ENCODE measurements at places on chromosomes 7 and 10.

DNA sequence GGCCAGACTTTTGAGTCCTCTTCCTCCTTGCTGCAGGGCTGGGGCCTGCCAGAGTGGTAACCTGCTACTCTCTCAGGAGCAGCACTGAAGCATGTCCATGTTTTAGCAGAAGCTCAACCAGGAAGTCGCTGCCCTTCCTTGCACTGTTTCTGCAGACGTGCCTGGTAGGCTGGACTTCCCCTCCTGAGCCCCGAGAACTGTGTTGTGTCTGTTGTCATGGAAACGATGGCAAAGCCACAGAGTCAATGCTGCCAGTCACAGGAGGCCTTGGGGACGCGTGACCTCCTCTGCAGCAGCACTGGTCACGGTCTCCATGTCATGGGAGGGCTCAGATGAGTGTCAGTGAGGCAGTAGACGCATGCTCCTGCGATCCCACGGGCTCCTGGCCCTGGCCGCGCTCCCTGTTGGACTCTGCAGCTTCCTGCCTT is 145.5 kb downstream of the FANK1 start:
- peaks cover 9% of the 10 kb centered on the region for H3K4me1 ChIP-seq
- no peaks in the 10 kb centered on the region for H3K27me3 ChIP-seq
- H3K4me3 ChIP-seq, result no peak overlapping the region
- DNase-seq, result no peak

DNA sequence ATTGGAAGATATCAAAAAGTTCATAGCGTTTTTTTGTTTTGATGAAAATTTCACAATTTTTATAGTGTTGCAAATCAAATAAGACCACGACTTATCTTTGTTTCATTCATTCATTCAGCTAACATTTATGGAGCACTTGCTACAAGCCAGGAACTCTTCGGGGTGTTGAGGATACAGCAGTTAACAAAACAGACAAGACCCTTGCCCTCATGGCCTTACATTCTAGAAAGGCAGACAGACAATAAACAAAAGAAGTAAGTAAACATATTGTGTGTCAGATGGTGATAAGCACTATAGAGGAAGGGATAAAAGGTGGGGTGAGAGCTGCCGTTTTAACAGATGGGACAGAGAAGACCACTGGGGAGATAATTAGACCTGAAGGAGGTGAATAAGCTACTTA is 41.6 kb upstream of the GSAP start:
- no peaks in the 10 kb centered on the region for H3K4me1 ChIP-seq
- no peak overlapping the region for H3K27ac ChIP-seq
- no peaks in the 10 kb centered on the region for H3K36me3 ChIP-seq
- DNase-seq, result no peak
- no peak overlapping the region for H3K4me3 ChIP-seq
- H3K27me3 ChIP-seq, result no peaks in the 10 kb centered on the region

- H3K4me1 ChIP-seq, result no peaks in the 10 kb centered on the region
- H3K27ac ChIP-seq, result no peak overlapping the region
- H3K4me3 ChIP-seq, result no peak overlapping the region
- H3K27me3 ChIP-seq, result no peaks in the 10 kb centered on the region
Measured at GRCh38 chr7:123633553-123633952, 22.1 kb upstream of the LMOD2 start.

DNA sequence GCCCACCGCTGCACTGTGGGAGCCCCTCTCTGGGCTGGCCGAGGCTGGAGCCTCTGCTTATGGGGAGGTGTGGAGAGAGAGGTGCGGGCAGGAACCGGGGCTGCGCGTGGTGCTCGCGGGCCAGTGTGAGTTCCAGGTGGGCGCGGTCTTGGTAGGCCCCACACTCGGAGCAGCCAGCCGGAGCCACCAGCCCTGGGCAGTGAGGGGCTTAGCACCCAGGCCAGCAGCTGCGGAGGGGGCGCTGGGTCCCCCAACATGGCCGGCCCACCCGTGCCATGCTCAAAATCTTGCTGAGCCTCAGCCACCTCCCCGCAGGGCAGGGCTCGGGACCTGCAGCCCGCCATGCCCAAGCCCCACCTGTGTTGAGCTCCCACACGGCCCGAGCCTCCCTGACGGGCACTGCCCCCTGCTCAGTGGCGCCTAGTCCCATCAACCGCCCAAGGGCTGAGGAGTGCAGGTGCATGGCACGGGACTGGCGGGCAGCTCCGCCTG is 856.8 kb upstream of the CELF2 start:
- no peaks in the 10 kb centered on the region for H3K27me3 ChIP-seq
- H3K27ac ChIP-seq, result no peak overlapping the region
- H3K36me3 ChIP-seq, result peaks cover 14% of the 10 kb centered on the region
- DNase-seq, result no peak

DNA sequence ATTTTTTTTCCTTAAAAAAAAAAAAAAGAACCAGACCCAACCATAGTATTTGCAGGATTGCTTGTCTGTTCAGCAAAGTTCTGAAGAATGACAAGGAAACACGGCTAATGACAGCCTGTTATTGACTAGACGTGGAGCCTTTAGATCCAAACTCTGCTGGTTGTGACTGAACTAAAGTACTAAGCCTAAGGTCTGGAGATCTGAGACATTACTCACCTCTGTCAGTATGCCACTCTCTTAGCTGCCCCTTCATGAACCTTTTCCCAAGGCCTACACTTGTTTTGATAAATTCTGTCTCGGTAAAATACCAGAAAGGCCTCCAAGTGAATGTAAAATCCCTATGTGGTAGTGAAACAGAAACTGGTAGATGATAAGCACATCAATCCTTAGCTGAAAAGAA is 101.0 kb downstream of the CABCOCO1 start:
- peaks cover 5% of the 10 kb centered on the region for H3K4me1 ChIP-seq
- no peak overlapping the region for H3K4me3 ChIP-seq
- H3K27me3 ChIP-seq, result no peaks in the 10 kb centered on the region
- no peak overlapping the region for H3K27ac ChIP-seq
